ENCODE measurements at places on chromosomes 12 and 14. TPM values are rescaled to one million over a fixed set of nuclear protein-coding genes. Genes with fewer than 3 reads are reported as not detected.

ZDHHC22 gene
- 0.46 TPM for total RNA-seq

GPR162 gene
- total RNA-seq = 0.27 TPM

AKAP5 gene
- 0.40 TPM for total RNA-seq

CIROP gene
- total RNA-seq = not detected

IGFBP6 gene
- total RNA-seq = 250 TPM

TAS2R42 gene
- total RNA-seq = not detected

LBHD2 gene
- not detected for total RNA-seq

Data from A549 treated with CORT108297 at 1 μM for 4 hours (cell line).